ENCODE measurements at places on chromosomes 3 and 15. TPM values are rescaled to one million over a fixed set of nuclear protein-coding genes. Genes with fewer than 3 reads are reported as not detected.

The PTPRG gene
- total RNA-seq, result 31.0 TPM

The CCDC13 gene
- total RNA-seq, result 0.28 TPM

The NUDT16 gene
- total RNA-seq, result 10.4 TPM

The ZNF621 gene
- total RNA-seq, result 7.3 TPM

The ABI3BP gene
- 4.2 TPM for total RNA-seq

The CSPG5 gene
- total RNA-seq, result under 0.01 TPM

The GPR171 gene
- not detected for total RNA-seq

The MNS1 gene
- 0.36 TPM for total RNA-seq

The C3orf85 gene
- total RNA-seq, result not detected

The NTRK3 gene
- total RNA-seq, result under 0.01 TPM

The FEZF2 gene
- not detected for total RNA-seq
